B cell (primary cell): ENCODE measurements at places on chromosomes 12 and 14.

GRCh38 chr12:114163771-114164170 is 197.6 kb upstream of the RBM19 start:
- DNase-seq = no peak

GRCh38 chr14:33464254-33464962 is 486.5 kb downstream of the EGLN3 start:
- DNase-seq = no peak

DNA sequence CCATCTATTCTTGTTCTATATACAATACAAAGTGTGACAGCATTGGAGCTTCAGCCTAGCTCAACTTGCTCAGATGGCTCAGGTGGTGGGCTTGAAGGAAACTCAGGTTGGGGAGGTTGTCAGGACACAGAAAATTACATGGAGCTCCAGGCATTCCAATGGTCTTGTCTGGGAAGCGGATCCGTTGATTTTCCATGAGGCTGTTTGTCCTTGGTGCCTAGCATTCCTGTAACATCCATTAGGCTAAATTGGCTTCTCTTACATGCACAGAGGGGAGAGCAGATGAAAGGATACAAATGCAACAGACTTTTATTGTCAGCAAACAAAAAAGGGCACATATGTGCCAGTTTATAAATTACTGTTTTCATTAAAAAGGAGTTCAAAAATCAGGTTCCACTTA is 75.5 kb upstream of the OTX2 start:
- no peak for DNase-seq

DNA sequence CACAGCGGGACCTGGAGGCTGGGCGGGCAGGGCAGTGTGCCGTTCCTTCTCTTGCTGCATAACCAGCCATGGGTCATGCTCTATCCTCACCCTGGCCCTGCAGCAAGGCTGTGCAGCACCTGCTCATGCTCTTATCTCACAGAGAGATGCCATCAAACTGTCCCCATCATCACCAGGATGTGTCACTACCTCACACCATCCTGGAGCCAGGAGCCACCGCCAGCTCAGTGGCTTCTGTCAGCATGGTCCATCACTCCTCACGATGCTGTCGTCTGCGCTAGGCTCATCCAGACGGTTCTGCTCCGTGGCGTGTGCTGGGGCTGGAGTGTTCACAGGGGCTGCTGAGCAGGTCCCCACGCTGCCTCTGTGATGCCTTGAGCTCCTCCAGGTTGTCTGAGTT is 77.2 kb upstream of the DYNC1H1 start:
- DNase-seq = no peak

GRCh38 chr12:6233121-6233971 is 33.1 kb downstream of the CD9 start:
- no peak for DNase-seq

GRCh38 chr14:35844494-35844893 is 18.4 kb downstream of the BRMS1L start:
- DNase-seq = no peak

GRCh38 chr14:90093942-90094595 is 32.3 kb downstream of the KCNK13 start:
- DNase-seq = no peak

DNA sequence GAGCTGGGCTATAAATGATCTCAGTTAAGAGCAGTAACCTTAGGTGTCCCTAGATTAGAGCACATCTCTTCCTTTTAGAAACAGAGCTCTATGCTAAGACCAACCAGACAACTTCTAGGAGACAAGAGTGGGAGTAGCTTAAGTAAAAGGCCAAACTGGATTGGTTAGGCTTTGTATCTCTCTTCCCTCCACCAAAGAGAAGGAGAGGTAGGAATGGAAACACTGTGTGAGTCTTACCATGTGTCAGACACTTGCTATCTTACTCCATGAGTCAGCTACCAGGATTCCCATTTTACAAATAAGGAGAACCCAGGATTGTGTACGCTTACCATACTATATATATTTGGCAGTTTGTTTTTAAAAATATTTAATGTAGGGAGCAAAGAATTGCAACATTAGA is 122.9 kb downstream of the PAX9 start:
- DNase-seq = no peak

- no peak for DNase-seq
Observed at GRCh38 chr12:54037360-54038283, 4.8 kb downstream of the HOXC5 start.
